ENCODE measurements at places on chromosomes 3 and 15. TPM values are rescaled to one million over a fixed set of nuclear protein-coding genes. Genes with fewer than 3 reads are reported as not detected.
A peak's percentile ranks its signal among the peaks of the same experiment; 100 is the strongest.

DNA sequence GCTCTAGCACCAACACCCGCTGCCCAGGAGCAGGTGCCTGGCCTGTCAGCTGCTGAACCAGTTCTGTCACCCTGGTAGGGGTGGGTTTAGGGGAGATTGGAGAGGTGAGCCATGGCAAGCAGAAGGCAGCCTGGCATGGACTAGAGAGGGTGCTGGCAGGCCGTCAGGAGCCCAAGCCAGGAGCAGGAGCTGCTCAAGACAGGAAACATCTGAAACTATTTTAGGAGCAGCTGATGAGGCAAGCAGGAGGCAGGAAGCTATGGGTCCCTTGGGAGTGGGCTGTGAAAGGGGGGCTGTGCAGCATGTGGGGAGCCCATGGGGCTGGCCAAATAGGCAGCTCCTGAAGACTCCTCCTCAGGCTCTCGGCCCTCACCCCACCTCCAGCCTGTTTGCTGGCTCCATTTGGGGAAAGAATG, 2.3 kb downstream of the INKA1 start:
- peak; percentile 87 for DNase-seq

GRCh38 chr3:125715651-125716050, 120.4 kb upstream of the OSBPL11 start:
- DNase-seq, result no peak

GRCh38 chr15:98753726-98754656, 105.7 kb downstream of the IGF1R start:
- DNase-seq, result no peak

GRCh38 chr15:71443538-71443937, 328.3 kb downstream of the THSD4 start:
- no peak for DNase-seq

GRCh38 chr15:41554915-41555314, 4.1 kb upstream of the TYRO3 start:
- no peak for DNase-seq

DNA sequence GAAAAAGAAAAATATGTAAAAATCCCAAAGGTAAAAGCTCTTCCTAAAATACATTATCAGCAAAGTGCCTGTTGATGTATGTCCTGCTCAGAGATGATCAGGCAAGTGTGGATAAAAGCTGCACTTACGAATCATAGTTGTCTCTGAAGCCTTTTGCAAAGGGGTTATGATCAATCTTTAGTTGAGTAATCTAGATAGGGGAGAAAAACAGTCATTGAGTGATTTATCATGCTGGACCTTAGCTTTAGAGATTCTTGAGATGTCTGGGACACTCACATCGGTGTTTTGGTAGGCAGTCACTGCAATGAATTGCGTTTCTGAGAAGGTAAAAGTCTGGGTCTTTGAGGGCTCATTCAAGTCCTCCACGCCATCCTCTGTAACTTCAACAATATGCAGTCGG, 3.7 kb downstream of the EOMES start:
- DNase-seq, result no peak

GRCh38 chr3:79253271-79253670, 514.5 kb downstream of the ROBO1 start:
- no peak for DNase-seq

ZBTB47 gene
- 80.2 TPM for total RNA-seq

DNA sequence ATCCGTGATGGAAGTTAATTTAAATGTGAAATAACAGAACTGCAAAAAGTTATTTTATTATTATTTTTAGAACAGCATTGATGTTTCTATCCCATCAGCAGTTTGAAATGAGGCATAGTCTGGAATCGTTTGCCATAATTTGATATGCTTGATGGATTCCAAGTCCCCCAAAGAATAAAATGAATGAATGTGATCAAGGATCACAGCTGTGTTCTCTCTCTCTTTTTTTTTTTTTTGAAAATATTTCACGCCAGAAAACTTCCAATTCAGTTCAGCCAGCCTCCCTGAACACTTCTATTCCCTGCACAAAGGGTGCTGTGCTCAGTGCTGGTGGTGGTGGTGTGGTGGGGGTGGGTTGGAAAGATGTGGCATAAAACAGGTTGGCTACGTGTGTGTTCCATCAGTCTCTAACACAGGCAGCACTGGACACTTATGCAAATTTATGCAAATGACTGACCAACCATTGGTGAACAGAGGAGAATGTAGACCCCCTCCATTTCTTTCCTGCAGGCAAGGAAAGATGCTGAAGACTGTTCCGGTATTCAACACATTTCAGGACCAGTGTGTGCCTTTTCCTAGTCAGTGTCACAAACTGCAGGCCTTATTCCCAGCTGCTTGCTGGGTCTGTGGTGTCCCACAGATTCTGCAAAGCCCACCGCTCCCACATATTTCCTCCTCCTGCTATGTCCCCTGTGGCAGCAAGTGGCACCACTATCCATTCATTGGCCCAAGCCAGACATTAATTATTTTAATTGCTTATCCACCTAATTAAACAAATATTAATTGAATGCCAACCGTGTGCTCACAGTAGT, 10.6 kb downstream of the ARNT2 start:
- no peak for DNase-seq

TRPM1 gene
- total RNA-seq, result not detected

DNA sequence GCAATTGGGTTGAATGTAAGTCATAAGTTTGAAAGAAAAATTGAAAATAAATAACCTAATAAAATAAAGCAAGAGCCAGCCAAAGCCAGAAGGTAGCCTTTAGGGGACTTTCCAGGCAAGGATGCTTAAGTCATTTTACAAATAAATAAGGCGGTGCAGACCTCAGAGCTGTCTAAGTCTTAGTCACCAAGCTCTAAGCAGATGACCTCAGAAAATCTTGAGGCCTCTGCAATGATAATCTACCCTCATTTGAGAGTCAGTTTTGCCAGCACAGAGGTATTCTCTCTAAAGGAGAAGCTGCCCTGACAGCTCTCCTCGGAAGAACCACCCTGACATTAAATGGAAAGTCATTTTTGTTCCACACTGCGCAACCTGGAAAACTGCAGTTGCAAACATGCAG, 113.9 kb downstream of the OXNAD1 start:
- DNase-seq, result no peak

DNA sequence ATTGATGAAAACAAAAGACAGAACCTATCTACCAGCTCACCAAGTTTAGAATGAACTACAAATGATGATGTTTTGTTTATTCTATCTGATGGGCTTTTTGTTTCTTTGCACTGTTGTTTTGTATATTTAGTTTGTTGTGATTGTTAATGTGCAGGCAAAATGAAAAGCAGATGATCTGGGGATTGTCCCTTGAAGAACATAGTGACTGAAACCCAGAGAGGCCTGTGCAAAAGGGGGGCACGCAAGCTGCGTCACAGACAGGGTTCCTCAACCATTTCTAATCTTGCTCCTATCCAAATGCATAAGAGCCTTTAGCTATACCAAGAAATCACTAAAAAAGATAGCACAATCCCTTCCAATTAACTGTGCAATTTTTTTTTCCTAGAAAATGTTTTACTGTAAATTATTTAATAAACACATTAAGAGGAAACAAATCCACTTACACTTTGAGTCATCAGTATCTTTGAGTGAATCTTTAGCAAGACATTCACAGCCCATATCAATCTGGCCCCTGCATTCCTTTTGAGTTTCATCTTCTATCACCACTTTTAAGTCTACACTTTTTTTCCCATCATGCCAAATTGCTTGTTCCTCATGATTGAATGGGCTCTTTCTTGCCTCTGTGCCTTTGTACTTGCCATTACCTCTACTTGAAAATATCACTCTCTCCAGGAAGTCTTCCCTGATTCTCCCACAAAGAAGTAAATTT, 220.3 kb downstream of the ATP8B4 start:
- no peak for DNase-seq

RPUSD3 gene
- 40.7 TPM for total RNA-seq

- DNase-seq, result no peak
Observed at GRCh38 chr3:188223936-188224335, 70.0 kb downstream of the LPP start.
